ENCODE measurements at places on chromosomes 3 and 15.

- DNase-seq, result no peak
Measured at GRCh38 chr15:74369084-74369745, 1.8 kb upstream of the CYP11A1 start.

DNA sequence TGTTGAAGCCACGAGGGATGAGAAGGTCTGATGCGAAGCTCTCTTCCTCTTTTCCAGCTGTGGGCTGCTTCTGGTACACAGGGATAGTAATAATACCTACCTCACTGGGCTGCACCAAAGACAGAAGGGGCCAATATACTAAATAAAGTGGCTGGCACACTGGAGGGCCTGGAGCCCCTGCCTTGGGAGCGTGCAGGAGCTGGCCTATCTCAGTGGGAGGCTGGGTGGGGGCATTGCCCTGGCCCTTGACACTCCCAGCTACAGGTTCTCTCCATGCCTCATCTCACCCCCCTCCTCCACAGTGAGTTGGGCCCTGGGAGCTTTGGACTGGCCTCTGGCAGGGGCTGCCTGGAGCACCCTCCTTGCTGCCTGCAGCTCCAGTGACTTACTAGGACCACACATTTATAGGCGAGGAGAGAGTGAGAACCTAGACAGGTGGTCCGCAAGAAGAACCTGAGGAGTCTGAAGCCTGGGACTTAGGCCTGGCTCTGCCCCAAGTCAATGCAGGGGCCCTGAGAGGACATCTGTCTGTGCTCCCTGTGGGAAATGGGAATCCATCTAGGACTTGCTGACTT is 1.6 kb downstream of the NOX5 start:
- no peak for DNase-seq

DNA sequence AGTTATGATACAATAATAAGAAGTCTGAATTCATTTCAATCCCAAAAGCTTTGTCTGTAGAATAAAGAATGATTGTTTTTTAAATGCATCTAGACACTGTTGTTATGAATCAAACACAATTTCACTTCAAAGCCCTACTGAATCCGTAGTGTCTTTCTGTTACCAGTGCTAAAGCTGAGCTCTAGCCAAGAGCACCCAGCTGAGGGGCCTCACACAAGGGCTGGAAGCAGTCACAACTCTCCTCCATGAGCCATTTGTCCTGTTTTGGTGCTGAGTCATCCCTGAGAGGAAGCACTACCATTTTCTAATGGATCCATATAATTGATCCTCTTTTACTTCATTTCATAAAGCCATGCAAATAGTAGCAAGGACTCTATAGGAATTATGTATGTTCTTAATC is 158.2 kb upstream of the ANKRD28 start:
- no peak for DNase-seq

GRCh38 chr15:66797921-66798320 is 95.9 kb downstream of the SMAD6 start:
- no peak for DNase-seq

DNA sequence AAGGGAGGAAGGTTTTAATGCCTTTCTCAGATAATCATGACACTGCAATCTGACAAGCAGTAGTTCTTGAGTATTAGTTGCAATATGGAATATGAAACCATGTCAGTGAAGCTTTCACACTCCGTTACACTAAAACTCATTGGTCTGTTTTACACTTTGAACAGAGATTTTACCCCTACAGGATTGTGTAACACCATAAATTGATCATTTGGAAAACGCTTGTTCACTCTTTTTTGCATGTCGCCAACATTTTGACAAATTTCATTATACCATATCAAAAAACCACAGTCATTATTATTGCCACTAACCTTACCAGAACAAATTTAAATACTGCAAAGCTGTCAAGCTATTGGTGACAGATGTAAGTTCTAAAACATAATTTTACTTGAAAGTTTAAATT is 404.8 kb upstream of the THBS1 start:
- no peak for DNase-seq

DNA sequence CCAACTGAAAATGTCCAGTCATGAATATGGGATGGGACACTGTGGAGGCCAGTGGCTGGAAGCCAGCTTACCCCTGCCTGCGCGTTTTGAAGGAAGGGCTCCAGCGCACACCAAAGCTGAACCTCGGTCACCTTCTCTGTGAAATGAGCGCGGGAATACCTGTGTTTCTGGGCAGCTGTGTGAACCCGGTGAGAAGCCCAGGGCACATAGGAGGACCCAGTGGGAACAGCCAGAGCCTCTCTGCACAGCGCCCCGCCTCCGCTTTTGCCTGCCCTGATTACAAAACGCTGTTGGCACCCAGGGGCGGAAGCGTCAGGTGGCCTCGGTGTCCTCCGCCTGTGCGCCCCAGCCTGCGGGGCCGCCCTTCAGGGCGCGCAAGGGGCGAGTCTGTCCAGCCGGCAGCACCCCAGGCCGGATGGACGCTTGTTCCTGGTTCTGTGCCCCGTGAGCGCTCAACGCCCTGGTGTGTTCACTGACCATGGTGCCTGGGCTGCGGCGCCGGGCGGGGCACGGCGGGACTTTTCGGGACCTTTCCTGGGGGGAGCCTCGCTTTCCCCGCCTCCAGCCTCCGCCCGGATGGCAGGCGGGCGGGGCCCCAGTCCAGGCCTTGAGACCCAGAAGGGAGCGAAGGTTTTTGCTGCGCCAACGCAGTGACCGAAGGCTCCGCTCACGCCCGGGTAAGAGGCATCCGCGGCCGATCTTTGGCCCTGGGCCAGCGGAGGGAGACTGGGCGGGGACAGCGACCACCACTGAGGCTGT is at the start of gene SQOR:
Gene SQOR, plus strand, starts transcription at position 598 of the 759 bp plus-strand sequence. CDS start 23,895 bp downstream, outside the sequence.
- peak; percentile 56 for DNase-seq

DNA sequence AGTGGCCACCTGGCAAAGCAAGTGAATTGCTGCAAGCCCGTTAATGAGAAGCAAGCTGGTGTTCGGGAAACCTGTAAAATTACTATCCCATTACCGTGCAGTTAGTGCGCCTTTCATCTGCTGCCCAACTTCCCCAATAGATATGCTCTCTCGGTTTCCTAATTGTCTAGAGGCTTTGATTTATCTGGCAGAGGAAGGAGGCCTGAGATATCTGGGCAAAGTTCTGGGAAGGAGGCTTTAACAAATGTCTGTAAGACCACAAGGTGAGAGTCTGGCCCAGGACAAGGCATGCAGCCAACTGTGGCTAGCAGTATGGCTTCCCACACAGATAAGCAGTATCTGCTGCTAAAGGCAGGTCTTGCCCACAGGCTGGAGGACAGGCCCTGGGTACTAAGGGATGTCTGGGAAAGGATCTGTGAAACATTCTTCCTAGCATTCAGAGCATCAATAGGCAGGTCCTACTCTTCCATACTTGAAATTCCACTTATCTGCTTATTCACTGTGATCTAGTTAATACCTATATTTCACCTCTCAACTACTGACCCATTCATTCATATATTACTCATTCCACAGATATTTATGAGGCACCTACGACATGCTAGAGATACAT is 130.0 kb upstream of the SLC2A2 start:
- no peak for DNase-seq

DNA sequence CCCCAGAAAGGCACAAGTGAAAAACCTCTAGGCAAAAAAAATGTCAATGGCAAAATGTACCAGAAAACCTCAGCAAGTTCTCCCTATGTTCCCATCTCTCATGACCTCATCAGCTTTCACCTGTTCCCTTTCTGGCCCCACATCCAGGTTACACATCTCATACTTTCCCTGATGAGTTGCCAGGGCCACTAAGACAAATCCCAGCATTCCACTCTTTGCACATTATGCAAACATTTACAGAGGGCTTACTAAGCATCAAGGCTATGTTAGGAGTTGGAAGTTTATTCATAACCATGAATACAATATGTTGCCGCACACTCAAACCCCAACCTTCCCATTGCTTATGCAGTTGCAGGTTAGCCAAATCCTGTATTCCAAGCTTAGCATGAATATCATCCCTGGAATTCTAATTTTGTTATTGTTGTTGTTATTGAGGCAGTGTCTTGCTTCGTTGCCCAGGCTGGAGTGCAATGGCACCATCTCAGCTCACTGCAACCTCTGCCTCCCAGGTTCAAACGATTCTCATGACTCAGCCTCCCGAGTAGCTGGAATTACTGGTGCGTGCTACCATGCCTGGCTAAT is 129.3 kb upstream of the UBE2E2 start:
- DNase-seq, result no peak

DNA sequence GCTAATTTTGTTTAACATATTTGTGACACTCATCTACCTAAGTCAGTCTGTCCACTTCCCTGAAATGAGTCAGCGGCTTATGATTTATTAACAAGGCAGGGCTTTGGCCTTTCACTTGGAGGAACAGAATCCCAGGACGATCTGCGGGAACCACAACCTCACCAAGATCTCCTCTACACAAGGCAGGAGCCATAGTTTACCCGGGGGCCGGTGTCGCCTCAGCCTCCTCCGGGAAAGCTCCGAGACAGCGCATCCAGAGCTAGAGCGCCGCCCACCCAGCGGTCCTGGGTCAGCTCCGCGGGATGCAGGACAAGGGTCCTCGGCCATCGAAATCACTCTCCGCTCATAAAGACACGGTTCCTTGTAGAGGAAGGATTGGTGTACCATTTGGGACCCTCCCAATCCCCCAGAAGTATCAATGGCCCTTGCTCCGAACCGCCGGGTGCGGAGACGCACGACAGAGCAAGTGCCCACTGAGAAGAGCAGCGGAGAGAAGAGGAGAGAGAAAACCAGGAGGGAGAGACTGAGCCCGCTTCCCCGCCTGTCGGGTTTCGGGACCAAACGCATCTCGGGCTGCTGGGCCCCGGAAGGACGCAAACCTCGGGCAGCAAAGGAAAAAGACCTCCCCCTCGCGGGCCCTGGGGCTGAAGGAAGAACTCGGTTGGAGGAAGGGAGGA is 13.1 kb upstream of the ALCAM start:
- no peak for DNase-seq

DNA sequence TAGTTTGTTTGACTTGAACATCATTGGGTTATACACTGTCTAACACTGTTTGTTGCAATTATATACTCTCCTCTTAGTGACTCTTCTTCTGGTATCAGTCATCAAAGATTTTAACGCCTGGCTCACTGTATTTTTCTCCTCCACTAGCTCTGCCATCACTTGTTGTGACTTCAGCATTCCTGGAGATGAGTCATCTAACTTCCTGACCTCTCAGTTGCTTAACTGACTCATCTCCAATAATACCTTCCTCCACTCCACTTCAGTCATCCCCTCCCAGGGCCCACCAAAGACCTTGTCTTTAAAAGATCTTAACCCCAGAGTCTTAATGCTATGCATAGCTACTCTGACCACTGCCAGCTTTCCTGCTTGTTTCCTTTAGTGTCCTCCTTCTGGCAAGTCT is 28.6 kb upstream of the CLSTN2 start:
- no peak for DNase-seq

DNA sequence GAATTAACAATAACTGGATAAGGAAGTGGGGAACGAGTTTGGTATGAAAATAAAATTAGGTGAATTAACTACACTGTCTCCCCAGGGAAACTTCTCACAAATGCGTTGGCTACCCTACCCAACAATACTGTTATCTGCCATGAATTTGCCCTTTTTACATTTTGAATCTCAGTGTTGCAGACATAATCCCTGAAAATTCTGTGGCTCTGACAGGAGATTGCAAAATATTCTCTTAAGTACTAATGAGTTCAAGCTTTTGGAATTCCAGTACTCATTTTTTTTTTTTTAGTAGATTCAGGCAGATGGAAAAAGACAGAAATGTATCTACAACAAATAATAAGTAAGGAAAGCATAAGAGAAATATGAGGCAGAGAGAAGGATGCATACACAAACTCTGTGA is 332.6 kb downstream of the LSAMP start:
- no peak for DNase-seq

DNA sequence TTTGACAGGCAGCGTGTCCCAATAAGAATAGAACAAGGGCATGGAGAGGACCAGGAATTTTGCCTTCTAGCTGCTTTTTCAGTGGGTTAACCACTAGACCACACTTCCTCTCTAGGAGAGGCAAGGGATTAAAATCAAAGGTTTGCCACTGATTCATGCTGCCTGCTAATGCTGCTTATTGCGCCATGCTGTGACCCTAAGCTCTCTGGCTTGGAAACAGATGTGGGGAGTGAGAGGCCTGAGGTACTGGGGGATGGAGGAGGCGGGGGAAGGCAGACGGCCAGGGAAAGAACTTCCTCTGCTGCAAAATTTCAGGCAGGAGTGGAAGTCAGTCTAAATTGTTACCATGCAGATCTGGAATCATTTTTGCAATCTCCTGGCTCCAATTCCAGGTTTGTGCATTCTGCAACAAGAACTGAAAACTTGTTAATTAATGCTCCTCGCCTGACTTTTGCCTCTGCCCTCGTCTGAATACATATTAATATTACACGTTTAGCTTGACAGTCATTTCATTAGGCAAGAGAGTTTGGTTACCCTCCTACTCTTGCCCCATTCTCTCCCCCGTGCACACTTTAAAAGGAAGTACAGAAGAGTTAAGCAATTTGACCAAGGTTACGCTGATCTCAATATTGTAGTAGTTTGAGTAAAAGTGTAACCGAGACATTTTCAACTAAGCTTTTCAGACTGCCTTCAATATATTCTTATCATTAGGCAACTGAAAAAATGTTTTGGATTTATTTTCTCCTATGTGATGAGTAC is 121.7 kb upstream of the SPRED1 start:
- DNase-seq, result no peak

GRCh38 chr3:165521131-165521871 is 315.9 kb downstream of the BCHE start:
- DNase-seq, result no peak

DNA sequence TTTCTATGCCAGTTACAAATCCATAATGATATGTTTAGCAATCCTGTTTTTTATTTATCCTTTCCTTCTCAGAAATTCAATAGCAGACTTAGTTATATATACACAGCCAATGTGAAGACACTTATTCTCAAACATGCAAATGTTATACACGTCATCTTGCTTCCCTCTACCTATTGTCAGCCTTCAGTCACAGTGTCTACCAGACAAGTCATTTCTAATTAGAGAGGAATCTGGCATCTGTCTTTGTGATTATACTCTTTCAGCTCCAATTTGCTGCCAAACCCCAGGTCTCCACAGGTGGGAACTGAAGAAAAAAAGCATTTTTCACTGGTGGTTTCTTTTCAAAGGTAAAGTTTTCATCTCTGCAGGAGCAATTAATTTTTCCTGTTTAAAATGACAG is 793.1 kb downstream of the AGBL1 start:
- DNase-seq, result no peak

- DNase-seq, result no peak
Measured at GRCh38 chr15:74826921-74827320, 494 bp downstream of the CPLX3 start.

GRCh38 chr3:45642731-45643152 is 46.5 kb upstream of the SACM1L start:
- DNase-seq, result no peak

All from activated CD8-positive, alpha-beta memory T cell treated with anti-CD3 and anti-CD28 coated beads for 48 hours (primary cell).